Chondrocyte (in vitro differentiated cells): ENCODE measurements at places on chromosomes 13 and 19. TPM values are rescaled to one million over a fixed set of nuclear protein-coding genes. Genes with fewer than 3 reads are reported as not detected.

Gene KLK14
- not detected in 3 replicates for total RNA-seq

Gene COQ8B
- total RNA-seq = 26.8 to 36.8 TPM (median 29.7 TPM) in 3 replicates

- no peak for DNase-seq
Measured at GRCh38 chr13:39073983-39074382, 35.7 kb downstream of the NHLRC3 start.

- no peak for DNase-seq
Measured at GRCh38 chr13:92500192-92500591, 726.4 kb upstream of the GPC6 start.

DNA sequence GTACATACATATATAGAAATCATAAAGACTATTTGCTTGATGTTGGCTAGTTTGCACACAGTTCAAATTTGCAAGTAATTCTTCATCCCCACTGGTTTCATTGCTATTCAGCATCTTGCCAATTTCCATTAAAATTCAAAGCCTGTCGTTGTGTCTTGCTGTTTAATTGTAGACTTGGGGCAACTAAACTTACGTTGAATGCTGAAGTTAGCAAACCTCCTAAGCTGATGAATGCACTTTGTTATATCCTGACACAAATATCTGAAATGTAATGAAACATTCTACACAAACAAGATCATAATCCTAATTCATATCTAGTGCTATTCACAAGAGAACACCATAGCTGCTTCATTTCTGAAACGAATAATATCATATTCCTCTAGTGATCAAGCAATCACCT, 381.2 kb downstream of the ITGBL1 start:
- no peak for DNase-seq
